ENCODE measurements at places on chromosomes 2 and 18.

GRCh38 chr18:40049716-40050115 lies 1905.3 kb upstream of the PIK3C3 start:
- DNase-seq: no peak

- peak; percentile 59 for DNase-seq
Observed at GRCh38 chr2:72144632-72145288, 2.9 kb downstream of the CYP26B1 start.

DNA sequence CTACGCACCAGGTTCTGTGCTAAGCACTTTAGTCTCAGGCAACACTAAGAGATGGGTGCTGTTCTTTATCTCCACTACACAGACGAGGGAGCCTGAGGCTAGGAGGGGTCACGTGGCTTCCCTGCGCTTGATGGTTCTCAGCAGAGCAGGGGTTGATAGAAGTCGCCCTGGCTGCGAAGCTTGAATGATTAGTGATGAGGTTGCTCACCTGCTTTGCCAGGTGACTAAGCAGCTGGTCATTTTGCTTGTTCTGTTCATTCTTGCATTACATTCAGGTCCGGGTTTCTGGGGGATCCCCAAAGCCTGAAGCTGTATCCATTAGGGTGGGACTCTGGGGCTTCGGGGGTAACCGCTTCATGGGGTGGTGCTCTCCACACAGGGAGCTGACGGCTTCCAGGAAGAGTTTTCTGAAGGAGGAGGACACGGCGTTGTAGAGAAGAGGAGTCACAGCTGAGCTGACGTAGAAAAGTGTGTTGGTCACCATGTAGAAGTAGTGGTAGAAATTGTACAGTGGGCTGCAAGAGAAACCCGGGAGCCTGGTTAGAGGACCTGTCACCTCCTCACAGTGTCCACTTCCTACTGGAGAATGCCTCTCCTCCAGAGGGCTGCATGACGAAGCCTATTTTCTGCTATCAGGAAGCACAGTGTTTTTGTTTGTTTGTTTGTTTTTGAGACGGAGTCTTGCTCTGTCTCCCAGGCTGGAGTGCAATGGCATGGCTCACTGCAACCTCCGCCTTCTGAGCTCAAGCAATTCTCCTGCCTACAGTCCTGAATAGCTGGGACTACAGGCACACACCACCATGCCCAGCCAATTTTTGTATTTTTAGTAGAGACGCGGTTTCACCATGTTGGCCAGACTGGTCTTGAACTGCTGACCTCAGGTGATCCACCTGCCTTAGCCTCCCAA lies 11.5 kb downstream of the NTSR2 start:
- peak; percentile 85 for DNase-seq

DNA sequence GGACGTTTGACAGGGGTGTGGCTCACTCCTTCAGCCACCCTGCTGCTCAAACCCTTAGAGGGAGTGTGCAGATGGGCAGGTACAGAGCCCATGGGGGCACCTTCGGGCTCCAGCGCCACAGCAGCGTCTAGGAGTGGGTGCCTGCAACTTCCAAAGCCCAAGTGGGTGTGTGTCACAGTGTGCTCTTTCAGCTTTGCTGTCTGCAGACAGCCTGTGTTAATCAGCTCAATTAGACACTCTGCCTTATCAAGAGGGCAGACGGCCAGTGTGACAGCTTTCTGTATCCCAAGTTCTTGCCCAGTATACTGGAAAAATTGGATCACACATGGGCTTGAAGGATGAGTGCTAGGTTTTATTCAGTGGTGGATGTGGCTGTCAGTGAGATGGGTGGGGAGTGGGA lies 96.7 kb downstream of the AP1S3 start:
- DNase-seq: no peak

DNA sequence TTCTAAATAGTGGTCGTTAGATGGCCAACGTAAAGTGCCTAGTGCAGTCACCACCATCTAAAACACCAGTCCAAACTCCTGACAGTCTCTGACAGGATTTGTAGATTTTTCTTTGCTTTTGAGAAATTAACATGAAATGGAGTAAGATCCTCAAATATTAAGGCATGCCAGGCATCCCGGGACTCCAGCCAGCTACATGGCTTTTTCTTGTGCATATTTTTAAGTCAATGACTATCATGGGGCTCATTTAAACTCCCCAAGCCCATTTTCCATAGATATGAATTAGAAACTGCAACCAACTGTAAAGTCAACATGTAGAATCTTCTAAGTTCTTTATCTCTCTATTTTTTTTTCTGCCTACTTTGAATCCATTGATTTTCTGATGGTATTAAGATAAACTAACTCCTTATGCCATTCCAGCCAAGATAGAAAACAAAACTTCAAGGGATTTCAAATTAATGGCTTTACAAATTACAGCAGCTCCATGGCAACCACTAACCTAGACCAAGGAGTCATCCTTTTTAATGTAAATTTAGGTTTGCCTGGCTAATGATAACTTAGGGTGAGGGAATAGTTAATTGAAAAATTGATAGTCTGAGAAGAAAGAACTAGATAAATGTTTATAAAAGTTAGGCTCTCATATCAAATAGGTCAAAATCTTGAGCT lies 764.1 kb upstream of the NXPH2 start:
- DNase-seq: no peak

- peak; percentile 50 for DNase-seq
Observed at GRCh38 chr2:210971431-210971830, 415.0 kb downstream of the CPS1 start.

DNA sequence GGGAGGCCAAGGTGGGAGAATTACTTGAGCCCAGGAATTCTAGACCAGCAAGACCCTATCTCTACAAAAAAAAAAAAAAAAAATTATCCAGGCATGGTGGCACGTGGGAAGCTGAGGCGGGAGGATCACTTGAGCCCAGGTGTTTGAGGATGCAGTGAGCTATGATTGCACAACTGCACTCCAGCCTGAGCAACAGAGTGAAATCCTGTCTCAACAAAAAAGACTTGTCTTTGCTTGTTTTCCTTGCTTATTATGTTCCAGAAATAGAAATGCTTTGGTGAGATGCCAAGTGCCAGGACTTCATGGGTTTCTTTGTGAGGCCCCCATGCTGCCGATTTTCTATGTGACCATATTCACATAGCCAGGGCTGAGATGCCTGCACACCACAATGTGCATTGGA lies 9.0 kb downstream of the DCDC2C start:
- no peak for DNase-seq

- DNase-seq: no peak
Observed at GRCh38 chr2:85523062-85523902, 15.7 kb upstream of the MAT2A start.

DNA sequence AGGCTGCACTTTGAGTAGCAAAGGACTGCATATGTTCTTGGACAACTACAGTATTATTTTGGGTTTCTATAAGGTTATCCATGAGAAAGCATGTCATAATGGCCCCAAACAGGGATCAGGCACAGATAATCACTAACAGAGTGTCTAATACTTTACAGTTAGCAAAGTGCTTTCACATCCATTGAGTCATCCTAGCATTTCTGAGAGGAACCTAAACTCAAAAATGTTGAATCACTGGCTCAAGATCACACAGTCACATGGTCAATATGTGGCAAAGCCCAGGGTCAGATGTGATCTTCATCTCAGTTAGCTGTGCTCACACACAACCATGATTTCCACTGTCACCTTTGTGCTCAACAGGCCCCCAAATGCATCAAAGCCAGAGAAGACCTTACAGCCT lies 156.1 kb upstream of the VRK2 start:
- DNase-seq: peak; percentile 53

DNA sequence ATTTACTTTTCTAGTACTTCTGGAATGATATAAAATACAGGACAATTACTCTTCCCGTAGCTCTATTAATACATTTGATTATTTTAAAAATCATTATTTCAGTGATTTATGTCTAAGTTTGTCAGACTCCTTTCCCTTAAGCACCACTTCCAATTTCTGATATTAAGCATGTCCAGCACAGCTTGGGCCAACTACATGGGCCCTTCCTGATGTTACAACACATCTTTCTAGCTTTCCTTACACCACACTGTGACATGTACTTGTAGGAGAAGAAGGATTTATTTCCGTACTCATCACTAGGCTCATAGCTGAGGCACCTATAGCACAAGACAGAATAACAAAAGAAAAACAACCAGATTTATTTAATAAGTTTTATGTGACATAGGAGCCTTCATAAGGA lies 134.8 kb upstream of the HNRNPA3 start:
- no peak for DNase-seq
